OCI-M1 (cell line): ENCODE measurements at places on chromosomes 1 and 21.

DNA sequence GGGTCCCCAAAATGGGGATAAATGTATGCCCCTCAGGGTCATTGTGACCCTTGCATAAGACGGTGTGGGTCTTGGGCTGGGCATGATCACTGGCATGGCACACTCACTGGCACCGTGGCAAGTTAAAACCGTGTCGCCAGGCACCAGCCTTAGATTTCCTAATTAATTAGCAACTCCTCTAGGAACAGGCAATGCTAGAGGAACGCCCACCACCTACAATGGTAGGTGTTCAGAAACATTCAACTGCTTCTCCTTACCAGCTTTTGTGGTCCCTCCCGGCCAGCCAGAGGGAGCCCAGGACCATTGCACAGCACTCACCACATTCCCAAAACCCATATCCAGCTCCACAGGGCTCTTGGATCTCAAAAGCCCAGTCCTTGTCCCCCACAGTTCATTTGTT lies 36.4 kb downstream of the EPHA2 start:
- no peak for DNase-seq

GRCh38 chr1:234106032-234106431 lies 201.6 kb downstream of the SLC35F3 start:
- DNase-seq, result peak; percentile 41

GRCh38 chr1:234598974-234599616 lies 10.9 kb downstream of the IRF2BP2 start:
- peak; percentile 81 for DNase-seq

DNA sequence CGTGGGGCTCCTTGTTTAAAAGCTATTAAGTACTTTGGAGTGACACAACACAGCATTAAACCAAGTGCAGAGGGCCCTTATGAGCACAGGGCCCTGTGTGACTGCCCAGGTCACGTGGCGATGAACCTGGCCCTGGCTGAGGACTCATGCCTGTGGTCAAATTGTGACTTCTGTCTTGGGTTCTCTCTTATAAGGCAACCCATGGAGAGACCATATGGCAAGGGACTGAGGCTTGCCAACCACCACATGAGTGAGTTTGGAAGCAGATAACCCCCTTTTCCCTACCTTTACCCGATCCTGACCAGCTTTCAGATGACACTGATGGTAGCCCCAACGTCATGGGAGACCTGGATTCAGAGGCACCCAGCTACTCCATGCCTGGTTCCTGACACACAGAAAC lies 140.5 kb downstream of the ZBTB18 start:
- DNase-seq, result no peak

DNA sequence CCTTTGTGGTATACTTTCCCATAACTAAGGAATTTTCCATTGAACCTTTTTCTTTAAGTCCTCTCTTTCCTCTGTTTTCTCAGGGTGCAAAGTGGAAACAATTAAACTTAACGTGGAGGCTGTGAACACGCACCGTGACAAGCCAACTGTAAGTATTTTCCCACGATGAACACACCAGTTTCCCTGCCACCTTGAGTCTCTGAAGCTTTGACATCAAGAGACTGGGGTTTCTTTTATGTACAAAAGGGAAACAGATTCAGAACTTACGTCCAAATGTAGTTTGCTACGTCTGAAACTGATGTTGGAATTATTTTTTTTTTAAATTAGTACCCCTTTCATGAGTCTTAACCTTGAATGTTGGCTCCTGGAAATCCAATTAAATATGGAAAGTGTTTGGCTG lies 17.2 kb upstream of the C4BPB start:
- no peak for DNase-seq

- no peak for DNase-seq
These were observed 25.5 kb downstream of the ROR1 start for GRCh38 chr1:63799307-63799706.

DNA sequence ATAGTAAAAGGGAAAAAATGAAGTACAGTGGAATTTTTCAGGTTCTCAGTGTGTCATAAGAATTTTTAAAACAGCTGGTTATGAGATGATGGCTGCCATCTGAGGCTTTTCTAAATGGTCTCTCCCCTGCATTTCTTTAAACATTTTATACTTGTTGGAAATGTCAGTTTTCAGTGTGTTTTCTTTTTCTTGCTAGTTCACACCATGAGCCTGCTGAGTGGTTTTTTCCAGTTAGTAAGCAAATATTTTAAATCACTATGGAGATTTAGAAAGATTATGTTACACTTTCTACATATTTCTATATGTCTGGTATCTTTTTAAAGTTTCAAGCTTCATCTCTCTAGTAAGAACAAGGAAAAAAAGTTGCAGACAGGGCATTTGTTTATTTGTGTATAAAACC lies 9.6 kb downstream of the RBM15 start:
- DNase-seq, result peak; percentile 28

GRCh38 chr1:35398739-35399138 lies 130.2 kb downstream of the ZMYM4 start:
- DNase-seq, result peak; percentile 6

- DNase-seq, result no peak
These were observed 7.0 kb downstream of the SH2D5 start for GRCh38 chr1:20725189-20726117.

- DNase-seq, result peak; percentile 87
These were observed 511 bp upstream of the SNX27 start for GRCh38 chr1:151611288-151611790.

- peak; percentile 94 for DNase-seq
These were observed 16.2 kb downstream of the PLEKHO1 start for GRCh38 chr1:150165622-150166612.

DNA sequence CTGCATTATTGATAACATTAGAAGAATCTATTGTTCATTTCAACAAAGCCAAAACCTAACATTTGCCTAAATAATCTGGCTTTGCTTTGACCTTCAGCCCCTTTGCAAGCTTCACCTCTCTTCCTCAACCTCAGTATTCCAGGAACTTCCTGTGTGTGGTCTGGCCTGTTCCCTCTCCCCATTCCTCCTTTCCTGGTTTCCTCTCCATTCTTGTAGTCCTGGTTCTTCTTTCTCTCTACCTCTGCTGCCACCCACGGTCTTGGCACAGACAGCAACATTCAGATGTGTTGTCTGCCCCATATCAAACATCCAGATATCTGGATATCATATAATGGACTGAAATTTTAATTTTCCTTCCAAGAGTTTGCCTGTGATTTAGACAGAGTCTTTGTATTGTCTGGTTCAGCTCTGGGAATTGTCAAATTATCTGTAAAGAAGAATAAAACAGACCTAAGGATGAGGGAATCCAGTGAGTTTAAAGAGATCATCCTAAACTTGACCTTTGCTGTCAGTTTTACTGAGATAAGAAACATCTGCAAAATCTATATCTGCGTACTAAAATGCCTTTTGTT lies 148.1 kb upstream of the KCTD3 start:
- DNase-seq, result no peak

GRCh38 chr1:241998412-241998921 lies 431 bp downstream of the MAP1LC3C start:
- DNase-seq, result peak; percentile 79

DNA sequence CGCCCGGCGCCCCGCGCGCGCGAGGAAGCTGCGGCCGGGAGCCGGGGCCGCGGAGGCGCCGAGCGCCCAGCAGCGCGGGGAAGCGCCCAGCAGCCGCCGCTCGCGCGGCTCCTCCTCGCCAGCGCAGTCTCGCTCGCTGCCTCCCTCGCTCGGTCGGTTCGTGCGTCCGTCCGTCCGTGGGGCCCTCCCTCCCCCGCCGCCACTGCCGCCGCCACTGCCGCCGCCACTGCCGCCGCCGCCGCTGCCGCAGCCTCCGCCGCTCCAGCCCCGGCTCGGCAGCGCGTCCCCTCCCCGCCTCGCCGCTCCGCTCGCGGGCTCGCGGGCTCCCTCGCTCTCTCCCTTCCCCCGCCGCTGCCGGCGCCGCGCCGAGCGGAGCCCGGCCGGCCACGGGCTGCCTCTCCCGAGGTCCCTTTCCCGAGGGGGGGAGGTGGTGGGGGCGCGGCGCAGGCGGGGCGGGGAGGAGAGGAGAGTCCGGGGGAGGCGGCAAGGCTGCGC lies at the start of gene KCND3:
KCND3 (minus strand) TSS at position 138 of the 495 bp plus-strand sequence.
- DNase-seq, result no peak
